ENCODE measurements at places on chromosomes 11 and 22.

GRCh38 chr11:47111318-47111804, 65.3 kb downstream of the ARFGAP2 start:
- H3K4me1 ChIP-seq: peaks cover 10% of the 10 kb centered on the region
- H3K27ac ChIP-seq: no peak overlapping the region
- no peak for DNase-seq
- no peaks in the 10 kb centered on the region for H3K27me3 ChIP-seq
- no peak overlapping the region for H3K4me3 ChIP-seq
- no peaks in the 10 kb centered on the region for H3K36me3 ChIP-seq

DNA sequence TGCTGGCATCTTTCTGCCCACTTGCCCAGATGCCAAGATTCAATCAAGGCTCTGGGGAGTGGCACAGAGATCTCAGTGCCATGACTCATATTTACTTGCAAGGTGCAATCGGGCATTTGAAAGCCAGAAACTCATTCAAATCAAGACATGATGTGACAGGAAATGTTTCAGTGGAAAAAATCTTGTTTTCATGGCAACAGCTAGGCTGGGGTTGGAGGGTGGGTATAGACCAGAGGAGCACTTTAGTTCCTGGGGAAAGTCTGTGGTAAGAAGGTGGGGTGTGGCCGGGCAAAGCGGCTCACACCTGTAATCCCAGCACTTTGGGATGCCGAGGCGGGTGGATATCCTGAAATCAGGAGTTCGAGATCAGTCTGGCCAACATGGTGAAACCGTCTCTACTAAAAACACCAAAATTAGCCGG, 1.2 kb downstream of the MAJIN start:
- DNase-seq: no peak
- no peak overlapping the region for H3K4me3 ChIP-seq
- H3K4me1 ChIP-seq: no peaks in the 10 kb centered on the region
- H3K27ac ChIP-seq: no peak overlapping the region
- no peaks in the 10 kb centered on the region for H3K27me3 ChIP-seq
- no peaks in the 10 kb centered on the region for H3K36me3 ChIP-seq

DNA sequence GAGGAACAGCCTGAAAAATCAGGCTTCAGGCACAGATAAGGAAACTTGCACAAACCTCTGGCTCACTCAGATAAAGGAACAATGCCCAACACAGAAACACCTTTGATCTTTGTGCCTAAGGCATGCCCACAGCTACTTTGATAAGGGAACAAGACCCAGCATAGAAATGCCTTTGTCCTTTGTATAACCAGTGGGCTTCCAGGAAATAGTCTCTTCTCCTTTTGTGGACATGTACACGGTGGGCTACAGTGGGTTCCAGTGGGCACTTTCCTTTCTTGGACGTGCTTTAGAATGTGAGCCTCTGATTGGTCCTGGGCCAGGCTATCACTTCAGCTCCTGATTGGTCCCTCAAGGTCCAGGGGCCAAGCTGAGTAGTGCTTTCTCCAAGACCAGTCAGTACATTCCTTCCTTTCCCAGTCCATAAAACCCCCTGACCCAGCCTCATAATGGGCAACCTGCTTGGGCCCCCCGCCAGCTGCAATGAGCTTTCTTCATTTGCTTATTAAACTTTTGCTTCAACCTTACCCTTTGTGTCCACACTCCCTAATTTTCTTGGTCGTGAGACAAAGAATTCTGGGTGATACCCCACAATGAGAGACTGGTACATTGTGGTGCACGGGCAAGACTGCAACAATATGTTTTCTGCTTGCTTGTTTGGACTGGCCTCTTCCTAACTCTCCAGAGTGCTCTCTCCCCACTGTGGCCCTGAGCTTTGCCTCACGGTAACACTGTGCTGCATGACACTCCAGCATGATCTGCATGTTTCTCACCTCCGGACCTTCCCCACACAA, 1.7 kb upstream of the CABIN1 start:
- H3K27me3 ChIP-seq: no peaks in the 10 kb centered on the region
- peaks cover 26% of the 10 kb centered on the region for H3K4me1 ChIP-seq
- H3K27ac ChIP-seq: peak overlapping the region; percentile 65
- H3K36me3 ChIP-seq: no peaks in the 10 kb centered on the region
- no peak overlapping the region for H3K4me3 ChIP-seq
- peak; percentile 38 for DNase-seq

DNA sequence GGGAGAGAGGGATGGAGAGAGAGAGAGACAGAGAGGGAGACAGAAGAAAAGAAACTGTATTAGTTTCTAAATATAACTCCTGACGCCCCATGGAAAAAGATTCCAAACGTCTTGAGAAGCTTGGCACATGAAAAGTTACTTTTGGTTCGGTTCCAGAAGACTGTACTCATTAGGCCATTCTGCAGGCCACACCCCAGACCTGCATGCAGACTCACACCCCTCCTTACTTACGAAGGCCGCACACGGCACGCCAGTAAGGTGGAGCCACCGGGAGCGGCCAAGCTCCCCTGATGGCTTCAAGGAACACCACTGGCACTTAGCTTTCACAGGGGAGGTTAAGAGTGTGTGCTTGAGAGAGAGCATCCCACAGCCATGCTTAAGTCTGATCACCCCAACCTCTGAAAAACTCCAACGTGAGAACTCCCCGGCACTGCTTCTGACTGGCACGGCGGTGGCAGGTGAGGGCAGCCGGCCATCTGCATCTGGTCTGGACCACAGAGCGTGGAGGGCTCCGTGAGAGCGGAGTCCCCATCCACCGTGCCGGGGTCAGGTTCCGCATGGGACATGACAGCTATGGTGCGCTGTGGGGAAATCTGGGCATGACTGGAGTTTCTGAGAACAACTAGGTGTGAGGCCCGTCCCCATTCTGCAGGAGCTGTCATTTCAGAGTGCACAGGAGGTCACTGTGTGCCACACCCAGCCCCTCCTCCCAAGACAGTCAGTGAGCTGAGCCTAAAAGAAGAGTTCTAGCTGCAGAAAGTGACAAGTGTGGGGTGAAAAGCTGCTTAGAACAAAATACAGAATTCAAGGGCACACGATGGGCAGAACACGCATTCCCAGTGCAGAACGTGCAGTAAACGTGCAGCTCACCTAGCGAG, 62.4 kb downstream of the MYH9 start:
- H3K27ac ChIP-seq: peak overlapping the region; percentile 49
- H3K4me1 ChIP-seq: peaks cover 23% of the 10 kb centered on the region
- no peak overlapping the region for H3K4me3 ChIP-seq

GRCh38 chr11:66920978-66921784, 37.0 kb downstream of the PC start:
- H3K27me3 ChIP-seq: no peaks in the 10 kb centered on the region
- H3K36me3 ChIP-seq: no peaks in the 10 kb centered on the region
- H3K4me3 ChIP-seq: no peak overlapping the region
- H3K4me1 ChIP-seq: no peaks in the 10 kb centered on the region

- no peak overlapping the region for H3K4me3 ChIP-seq
- DNase-seq: no peak
- no peaks in the 10 kb centered on the region for H3K27me3 ChIP-seq
- no peaks in the 10 kb centered on the region for H3K4me1 ChIP-seq
Observed at GRCh38 chr11:128260398-128260797, 327.0 kb downstream of the ETS1 start.

DNA sequence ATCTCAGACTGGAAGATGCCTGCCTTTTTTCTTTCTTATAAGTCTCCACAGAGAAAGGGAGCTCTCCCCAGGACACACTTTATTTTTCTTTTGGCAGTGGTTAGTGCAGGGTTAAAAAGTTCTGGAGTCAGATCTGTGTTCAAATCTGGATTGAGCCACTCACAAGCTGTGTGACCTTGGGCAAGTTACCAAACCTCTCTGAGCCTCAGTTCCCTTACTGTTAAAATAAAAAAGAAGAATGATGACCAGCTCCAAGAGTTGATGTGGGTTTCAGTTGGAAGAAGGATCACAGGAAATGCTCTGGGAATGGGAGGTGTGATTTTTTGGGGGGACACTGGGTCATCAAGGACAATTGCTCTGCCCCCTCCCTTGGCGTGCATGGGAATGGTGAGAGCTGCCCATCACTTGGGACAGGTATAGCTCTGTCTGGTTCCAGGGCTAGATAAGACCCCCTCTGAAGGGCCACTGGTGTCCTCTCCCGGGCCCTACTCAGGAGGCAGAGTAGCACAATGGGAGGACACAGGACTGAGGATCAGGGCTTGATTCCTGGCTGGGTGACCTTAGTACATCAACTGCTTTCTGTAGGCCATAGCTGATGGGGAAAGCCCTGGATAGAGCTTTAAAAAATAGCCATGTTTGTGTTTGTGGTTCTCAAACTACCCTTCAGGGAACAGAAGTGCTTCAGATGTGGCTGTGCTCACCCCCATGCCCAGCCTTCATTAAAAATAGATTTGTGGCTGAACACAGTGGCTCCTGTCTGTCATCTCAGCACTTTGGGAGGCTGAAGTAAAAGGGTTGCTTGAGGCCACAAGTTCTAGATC, 228.3 kb downstream of the MIAT start:
- H3K4me1 ChIP-seq: no peaks in the 10 kb centered on the region
- H3K27me3 ChIP-seq: no peaks in the 10 kb centered on the region
- H3K4me3 ChIP-seq: no peak overlapping the region
- no peaks in the 10 kb centered on the region for H3K36me3 ChIP-seq
- H3K27ac ChIP-seq: no peak overlapping the region

GRCh38 chr22:39148026-39148726, 4.3 kb downstream of the CBX7 start:
- no peak overlapping the region for H3K4me3 ChIP-seq
- no peaks in the 10 kb centered on the region for H3K36me3 ChIP-seq
- no peak overlapping the region for H3K27ac ChIP-seq
- no peak for DNase-seq
- H3K4me1 ChIP-seq: peaks cover 15% of the 10 kb centered on the region
